Mucosa of descending colon (tissue), 3 donors: ENCODE measurements at places on chromosomes 3 and 15. TPM values are rescaled to one million over a fixed set of nuclear protein-coding genes. Genes with fewer than 3 reads are reported as not detected.

Gene FILIP1L
- 37.0 TPM for total RNA-seq

GRCh38 chr3:71949442-71949841, 164.5 kb upstream of the PROK2 start:
- no peak for DNase-seq

Gene NLGN1
- total RNA-seq: 2.0 TPM

DNA sequence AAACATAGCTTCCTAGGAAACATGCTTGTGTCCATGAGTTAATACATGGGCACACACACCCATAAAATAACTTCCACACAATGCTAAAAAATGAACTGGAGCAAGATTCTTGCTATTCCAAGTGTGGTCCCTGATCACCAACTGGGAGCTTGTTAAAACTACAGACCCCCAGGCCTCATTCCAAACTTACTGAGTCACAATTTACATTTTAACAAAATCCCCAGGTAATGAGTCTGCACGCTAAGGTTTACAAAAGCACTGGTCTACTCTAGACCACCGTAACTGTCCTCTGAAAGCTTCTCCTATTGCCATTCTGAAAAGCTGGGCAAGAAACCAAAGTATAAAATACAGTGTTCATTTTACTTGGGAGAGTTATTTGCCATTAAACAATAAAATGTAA, 45.4 kb downstream of the IGF2BP2 start:
- DNase-seq: no peak

GRCh38 chr3:9158865-9159630, 90.4 kb downstream of the SRGAP3 start:
- no peak for DNase-seq
